ENCODE measurements at places on chromosomes 11 and 22. TPM values are rescaled to one million over a fixed set of nuclear protein-coding genes. Genes with fewer than 3 reads are reported as not detected.

Gene XKR3
- not detected for total RNA-seq

Gene FBLN1
- 219 TPM for total RNA-seq

GRCh38 chr11:31641477-31642062 lies 132.0 kb downstream of the ELP4 start:
- peak; percentile 65 for DNase-seq

- DNase-seq = no peak
Observed at GRCh38 chr11:69685348-69685747, 10.2 kb upstream of the LTO1 start.

DNA sequence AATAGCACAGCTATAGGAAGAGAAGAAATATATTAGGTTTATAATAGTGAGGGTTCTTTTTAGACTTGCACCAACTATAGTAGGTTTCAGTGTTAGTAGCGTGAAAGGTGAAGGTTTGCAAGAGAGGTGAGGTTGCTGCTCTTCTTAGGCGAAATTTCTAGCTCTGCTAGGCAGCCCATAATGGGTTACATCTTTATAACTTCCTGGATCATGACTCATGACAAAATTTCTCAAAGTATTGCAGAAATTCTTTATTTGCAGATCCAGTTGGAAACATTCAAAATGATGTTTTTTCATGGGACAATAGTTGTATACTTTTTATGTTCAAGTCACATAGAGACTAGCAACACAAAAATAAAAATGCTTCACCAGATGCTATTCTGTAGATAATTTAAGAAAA lies 260.0 kb downstream of the SOX6 start:
- no peak for DNase-seq

Measured in WTC11 (cell line).